Activated CD8-positive, alpha-beta memory T cell treated with anti-CD3 and anti-CD28 coated beads for 24 hours (primary cell): ENCODE measurements at places on chromosomes 3 and 15.

GRCh38 chr15:81007428-81008064 is 6.8 kb downstream of the TLNRD1 start:
- no peak for DNase-seq

GRCh38 chr15:38084289-38084688 is 149.8 kb downstream of the TMCO5A start:
- DNase-seq: no peak

DNA sequence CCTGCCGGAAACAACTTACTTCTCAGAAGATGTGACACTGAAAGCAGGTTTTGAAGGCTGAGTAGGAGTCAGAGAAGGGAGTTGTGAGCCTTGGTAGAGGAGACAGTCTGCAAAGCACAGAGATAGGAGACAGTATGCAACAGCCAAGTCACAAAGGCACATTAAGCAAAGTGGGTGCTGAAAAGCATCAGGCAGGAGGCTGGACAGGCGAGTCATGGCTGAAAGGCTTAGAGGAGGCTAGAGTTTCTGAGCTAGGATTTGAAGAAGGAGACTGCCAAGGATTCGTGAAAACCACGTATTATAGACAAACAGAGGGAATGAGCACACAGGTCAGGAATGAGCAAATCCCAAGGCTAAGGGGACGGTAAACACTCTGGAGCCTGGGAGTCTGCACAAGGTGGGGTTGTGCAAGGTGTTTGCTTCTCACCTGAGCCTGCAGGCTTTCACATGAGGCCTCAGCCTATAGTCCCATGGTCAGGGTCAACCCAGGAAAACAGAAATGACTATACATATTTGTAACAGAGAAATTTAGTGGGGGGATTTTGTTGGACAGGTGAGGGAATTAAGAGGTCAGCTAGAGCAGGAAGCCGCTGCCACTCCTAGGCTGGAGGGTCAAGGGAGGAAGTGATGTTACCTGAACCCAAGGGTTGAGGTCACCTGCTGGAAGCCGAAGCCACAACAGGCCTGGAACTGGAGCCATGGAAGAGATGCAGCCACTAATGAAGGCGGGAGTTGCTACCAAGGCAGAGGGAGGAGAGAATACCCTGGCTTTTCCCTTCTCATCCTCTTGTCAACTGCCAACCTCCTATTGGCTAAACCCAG is 23.1 kb upstream of the TRIM71 start:
- DNase-seq: no peak

- DNase-seq: no peak
These were observed 295.4 kb upstream of the RORA start for GRCh38 chr15:61524545-61524944.

DNA sequence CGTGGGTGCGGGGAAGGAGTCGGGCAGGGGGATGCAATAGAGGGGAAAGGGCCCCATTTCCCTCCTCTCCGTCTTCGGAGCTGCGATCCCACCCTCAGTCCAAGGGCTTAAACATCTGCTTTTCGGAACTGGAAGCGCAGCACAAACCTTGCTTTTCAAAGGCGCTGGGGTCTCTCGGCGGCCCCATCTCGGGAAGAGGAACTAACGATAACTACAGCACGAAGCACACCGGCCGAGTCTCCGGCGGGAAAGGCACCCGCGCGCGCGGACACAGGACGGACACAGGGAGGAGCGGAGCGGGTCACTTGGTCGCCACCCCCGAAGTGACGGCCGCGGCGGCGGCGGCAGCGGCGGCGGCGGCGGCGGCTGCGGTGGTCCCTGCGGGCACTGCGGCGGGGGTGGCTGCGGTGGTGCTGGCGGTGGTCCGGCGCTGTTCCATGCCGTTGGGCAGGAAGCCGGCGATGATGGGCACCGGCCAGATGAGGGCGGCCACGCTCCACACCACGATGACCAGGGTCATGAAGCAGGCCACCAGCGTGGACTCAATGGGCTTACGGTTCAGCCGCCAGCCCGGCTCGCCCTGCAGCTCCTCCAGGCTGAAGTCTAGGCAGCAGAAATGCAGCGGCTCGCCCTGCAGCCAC is 1.1 kb downstream of the TMEM158 start:
- peak; percentile 64 for DNase-seq

- DNase-seq: peak; percentile 63
These were observed 62.5 kb downstream of the SFMBT1 start for GRCh38 chr3:52983336-52983807.

- DNase-seq: no peak
These were observed 39.8 kb downstream of the CD200R1L start for GRCh38 chr3:112806903-112807302.

- no peak for DNase-seq
These were observed 8.6 kb upstream of the SST start for GRCh38 chr3:187678726-187679268.
